ENCODE measurements at places on chromosomes 7 and 10. TPM values are rescaled to one million over a fixed set of nuclear protein-coding genes. Genes with fewer than 3 reads are reported as not detected.

LRRC18 gene
- not detected for total RNA-seq

LBX1 gene
- not detected for total RNA-seq

SH2D4B gene
- total RNA-seq = not detected

AKR1C8 gene
- not detected for total RNA-seq

DNA sequence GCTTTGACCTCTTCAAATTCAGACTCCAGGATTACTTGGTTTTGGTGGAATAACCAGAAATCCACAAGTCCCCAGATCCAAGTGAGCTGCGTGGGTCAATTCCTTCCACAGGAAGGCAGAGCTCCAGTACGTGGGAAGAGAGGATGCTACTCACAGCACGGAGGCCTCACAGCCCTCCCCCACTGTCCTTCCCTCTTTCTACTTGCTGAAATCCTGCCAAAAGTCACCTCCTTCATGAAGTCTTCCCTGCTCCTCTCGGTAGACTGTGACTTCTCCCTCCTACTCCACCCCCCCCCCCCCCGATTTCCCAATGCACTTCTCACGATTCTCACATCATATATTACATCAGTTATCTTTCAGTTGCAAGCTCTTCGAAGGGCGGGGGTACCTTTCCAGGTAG, 12.3 kb downstream of the CAMK2G start:
- no peak for DNase-seq

DNA sequence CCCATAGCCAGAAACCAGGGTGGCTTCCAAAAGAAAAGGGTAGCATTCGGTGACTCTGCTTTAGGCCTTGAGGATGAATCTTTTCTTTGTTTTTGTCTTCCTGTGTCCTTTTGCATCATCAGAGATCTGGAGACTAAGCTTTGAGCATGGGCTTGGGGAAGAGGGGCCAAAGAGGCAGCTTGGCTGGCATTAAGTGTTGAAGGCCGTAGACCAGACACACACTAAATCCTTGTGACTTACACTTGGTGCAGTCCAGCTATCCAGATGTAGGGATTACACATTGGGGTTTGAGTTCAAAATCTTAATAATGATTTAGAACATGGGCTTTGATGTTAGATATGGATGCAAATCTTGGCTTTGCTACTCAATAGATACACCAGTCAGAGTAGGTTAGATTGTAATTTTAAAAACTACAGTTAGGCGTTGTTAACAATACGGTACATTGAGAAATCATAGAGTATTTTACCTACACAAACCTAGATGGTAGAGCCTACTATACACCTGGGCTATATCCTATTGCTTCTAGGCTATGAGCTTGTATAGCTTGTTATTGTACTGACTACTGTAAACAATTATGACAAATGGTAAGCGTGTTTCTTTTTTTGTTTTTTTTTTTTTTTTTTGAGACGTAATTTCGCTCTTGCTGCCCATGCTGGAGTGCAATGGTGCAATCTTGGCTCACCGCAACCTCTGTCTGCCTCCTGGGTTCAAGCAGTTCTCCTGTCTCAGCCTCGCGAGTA, 3.5 kb downstream of the SEPTIN7 start:
- DNase-seq = no peak

GRCh38 chr7:26633557-26633956, 230.8 kb downstream of the SKAP2 start:
- DNase-seq = no peak

GRCh38 chr7:42790196-42790595, 121.7 kb downstream of the C7orf25 start:
- no peak for DNase-seq

GRCh38 chr7:137418841-137419240, 75.3 kb upstream of the PTN start:
- no peak for DNase-seq

DNA sequence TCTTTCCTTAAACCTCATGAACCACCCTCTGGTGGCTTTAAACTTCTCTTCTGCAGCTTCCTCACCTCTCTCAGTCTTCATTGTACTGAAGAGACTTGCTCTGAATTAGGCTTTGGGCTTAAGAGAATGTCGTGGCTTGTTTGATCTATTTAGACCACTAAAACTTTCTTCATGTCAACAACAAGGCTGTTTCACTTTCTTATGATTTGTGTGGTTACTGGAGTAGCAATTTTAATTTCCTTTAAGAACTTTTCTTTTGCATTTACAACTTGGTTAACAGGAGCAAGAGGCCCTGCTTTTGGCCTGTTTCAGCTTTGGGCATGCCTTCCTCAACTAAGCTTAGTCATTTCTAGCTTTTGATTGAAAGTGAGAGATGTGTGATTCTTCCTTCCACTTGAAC, 38.1 kb upstream of the CDHR3 start:
- DNase-seq = no peak

GRCh38 chr10:49222170-49222569, 34.0 kb upstream of the TMEM273 start:
- peak; percentile 5 for DNase-seq

DNA sequence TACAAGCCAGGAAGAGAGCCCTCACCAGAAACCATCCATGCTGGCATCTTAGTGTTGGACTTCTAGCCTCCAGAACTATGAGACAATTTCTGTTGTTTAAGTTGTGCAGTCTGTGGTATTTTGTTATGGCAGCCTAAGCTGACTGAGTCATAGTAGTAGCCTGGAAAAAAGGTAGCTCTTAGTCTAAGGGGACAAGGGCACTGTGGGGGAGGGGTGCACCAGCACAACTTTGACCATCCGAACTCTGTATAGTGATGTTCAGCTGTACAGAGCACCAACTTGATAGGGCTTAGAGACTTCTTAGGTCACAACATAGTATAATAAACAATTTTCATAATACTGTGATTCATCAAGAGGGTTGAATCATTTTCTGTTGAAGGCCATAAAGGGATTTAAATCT, 14.3 kb downstream of the EIF4EBP2 start:
- no peak for DNase-seq

DNA sequence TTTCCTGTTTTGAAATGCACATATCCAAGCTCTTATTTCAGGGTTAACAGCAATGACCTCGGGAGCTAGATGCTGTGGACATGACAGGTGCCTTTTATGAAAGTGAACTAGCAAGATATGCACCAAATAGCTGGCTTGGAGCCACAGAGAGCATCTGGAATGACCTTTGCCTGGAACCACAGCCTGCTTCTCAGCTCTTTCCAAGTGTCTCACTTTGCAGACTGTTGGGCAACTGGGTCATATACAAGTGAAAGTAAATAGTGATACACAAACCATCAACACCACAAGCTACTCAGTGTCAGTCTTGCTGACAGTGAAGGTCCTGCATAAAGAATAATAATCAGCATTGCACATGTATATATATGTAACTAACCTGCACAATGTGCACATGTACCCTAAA, 183.5 kb downstream of the RNF133 start:
- DNase-seq = no peak
